ENCODE measurements at places on chromosomes 5 and 9.

- no peak for DNase-seq
These were observed 99.3 kb downstream of the SEMA6A start for GRCh38 chr5:116475338-116475737.

DNA sequence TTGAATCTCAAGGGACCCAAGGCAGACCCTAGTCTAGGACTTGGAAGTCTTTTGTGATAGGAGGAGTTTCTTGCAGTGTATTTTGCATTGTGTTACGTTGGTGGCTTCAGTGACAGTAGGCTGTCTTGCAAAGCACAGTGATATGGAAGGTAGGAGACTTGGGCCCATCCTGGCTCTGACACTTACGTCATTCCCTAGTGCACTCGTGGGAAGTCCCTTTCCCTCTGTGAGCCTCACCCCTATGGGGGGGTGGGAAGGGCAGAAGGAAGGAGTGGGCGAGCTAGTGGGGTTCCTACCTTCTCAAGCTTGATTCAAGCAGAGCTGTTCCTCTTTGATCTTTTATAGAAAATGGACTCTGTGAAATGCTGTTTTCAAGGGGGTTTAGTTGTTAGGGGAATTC is 9.2 kb upstream of the TEX53 start:
- no peak for DNase-seq

GRCh38 chr9:76852026-76852425 is 53.9 kb downstream of the PRUNE2 start:
- no peak for DNase-seq

DNA sequence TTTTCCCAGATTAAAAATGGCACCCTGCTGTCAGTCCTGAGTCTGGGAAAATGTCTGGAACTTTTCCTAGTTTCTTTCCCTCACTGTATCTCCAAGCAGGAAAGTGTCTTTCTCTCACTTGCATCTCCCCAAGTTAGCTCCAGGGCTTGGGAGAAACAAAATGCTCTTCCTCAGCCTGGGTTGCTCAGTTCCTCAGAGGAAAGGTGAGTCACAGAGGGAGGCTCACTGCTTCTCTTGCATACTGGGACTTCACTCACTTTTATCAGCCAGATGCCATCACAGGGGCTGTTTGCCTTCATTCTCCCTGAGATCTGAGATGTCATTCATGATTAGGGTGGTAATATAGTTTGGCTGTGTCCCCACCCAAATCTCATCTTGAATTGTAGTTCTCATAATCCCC is 519.9 kb downstream of the SEMA5A start:
- DNase-seq = no peak

GRCh38 chr9:88544245-88544644 is 9.3 kb downstream of the NXNL2 start:
- DNase-seq = no peak

DNA sequence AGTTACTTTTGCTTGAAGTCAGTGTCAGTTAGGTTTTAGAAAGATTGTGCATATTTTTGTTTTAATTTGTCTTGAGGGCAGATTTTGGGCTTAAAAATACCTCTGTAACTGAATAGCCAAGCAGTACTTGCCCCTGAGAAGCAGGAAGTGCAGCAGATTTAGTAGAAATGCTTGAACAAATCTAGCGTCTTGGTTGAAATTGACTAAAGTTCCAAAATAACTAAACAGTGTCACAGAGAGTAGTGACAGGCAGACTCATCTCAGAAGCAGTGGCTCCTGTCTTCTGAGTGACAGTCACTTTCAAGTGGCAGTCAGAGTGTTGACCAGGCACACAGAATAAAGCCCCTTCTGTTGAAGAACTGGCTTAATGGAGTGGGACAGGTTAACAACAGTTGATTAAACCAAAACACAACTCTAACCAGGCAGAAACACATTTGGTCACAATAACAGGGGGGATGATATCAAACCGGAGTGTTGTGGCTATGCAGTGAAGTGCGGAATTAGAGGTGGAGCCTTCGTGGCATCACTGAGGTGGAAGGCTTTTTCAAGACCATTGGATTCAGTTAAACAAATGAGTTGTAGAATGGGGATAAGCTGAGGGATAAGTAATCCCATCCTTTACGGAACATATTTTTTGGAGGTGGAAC is 29.1 kb downstream of the TRIO start:
- no peak for DNase-seq

DNA sequence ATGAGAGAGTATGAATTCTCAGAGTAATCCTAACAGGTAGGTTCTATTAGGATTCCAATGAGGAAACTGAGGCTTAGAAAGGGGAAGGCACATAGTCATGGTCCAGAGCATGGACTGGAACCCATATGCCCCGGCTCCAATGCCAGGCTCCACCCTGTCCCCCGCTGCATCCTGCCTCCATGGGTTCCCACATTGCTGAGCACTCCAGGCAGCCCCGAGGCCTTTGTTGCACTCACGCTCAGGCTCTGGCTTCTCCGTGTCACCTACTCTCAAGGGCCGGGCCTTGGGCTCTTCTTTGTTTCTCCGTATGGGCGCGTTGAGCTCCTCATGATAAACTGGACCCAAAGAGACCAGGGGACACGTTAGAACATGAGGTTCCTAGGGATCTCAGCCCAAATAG is 5.0 kb upstream of the TOR1A start:
- DNase-seq = no peak

All from SK-N-DZ (cell line).